ENCODE measurements at places on chromosomes 7 and 10.

DNA sequence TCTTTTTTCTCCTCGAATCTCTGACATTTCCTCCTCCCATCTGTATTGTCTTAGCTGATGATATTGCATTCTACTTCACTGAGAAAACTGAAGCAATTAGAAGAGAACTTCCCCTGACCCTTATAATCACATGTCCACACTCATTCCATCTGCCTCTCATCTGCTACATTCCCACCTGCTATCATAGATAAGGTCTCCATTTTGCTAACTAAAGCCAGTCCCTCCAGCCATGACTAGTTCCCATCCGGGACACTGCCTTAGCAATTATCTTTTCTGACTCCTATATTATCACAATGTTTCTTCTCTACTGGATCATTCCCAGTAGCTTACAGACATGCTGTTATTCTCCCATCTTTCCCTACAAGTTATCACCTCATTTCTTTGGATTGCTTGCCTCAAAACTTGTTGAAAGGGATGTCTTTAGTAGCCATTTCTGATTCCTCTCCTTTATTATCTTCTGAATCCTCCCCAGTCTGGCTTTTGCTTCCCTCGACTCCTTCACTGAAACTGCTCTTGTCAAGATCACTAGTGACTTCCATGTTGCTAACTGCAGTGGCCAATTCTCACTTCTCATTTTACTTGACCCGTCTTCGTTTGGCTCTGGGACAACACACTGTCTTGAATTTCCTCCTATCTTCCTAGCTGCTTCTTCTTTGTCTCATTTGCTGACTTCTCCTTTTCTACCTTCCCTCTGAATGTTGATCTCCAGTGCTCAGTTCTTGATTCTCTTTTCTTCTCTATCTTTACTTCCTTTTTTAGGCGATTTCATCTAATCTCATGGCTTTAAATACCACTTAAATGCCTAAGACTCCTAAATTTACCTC, 35.9 kb downstream of the FZD1 start:
- DNase-seq, result no peak

- no peak for DNase-seq
Observed at GRCh38 chr7:41730161-41730560, 27.3 kb upstream of the INHBA start.

DNA sequence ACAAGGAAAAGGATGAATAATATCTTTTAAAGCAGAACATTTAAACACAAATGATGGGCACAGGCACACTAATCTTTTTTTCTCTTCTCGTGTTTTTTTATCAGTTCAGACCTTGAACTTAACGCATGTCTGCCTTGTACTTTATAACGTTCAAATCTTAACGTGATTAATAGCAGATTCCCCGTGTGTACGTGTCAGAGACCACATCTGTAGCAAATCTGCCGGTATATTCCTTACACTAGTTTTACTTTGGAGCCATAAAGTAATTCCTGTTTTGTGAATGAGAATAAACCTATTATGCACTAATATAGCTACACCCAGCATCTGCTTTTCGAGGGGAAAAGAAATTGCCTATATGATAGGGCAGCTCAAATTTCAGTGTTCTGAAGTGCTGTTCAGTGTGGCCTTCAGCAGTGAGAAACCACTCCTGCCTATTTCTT, 166.0 kb upstream of the TCF7L2 start:
- DNase-seq, result no peak

GRCh38 chr10:119250641-119251314, 43.4 kb downstream of the GRK5 start:
- DNase-seq, result no peak

DNA sequence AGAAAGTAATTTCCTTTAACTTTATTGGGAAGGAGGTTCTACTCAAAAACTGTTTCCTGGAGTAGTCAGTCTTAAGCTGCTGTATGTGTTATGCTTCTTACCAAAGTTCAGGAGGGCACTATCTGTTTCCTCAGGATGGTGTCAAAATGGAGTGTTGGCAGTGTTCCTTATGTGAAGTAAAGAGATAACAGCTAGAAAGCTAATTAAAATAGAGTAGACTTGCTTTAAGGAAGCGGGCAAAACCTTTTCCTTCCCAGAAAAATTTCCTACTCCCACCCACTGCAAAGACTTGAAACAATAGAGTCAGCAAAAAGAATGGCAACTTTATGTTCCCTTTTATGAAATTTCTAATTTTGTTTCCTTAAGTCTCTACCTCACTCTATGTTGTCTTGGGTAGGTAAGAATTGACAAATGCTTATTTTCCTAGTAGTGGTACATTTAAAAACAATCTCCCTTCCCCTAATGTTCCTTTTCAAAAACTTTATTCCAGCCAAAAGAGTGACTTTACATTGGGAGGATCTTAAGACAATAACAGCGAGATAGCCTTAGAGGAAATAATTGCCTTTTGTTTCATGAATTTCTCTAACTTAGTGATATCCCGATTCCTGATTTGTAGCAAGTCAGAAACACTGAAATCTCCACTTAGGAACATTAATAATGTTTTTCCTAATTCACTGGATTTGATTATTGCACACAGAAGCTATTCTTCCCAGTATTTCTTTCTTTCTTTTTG, 26.5 kb upstream of the ENTPD1 start:
- DNase-seq, result no peak

- no peak for DNase-seq
Observed at GRCh38 chr10:109115179-109115578, 808.1 kb downstream of the XPNPEP1 start.

- no peak for DNase-seq
Observed at GRCh38 chr10:34231441-34232180, 583.5 kb downstream of the PARD3 start.

GRCh38 chr10:24804956-24805355, 81.3 kb upstream of the ARHGAP21 start:
- no peak for DNase-seq

DNA sequence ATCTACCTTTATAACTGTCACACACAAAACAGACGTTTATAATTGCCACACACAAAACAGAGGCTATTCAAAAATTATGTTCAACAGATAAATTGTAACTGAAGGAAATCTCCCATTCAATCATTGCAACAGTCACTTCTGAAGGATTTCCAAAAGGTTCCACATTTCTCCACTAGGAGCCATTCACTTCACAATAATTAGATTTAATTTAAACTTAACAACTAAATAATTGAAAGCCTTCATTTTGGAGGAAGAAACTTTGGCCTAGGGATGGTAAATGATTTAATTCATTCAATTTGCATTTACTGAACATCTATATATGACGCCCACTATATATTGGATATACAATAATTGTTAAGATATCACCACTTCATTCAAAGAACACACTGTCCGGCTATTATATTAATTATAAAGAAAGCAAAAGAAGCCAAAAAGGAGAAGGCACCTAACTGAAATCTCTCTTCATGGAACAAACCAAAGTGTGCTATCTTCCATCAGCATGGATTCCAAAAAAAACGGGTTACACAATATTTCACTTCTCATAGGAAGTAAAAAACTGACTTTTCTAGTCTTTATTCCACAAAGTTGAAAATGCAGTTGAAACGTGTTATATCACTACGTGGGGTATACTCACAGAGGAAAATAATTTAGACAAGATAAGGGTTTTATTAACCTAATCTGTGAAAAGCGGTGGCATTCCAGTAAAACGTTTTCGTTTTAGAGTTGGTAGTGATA, 1.7 kb downstream of the ATAD1 start:
- DNase-seq, result no peak

DNA sequence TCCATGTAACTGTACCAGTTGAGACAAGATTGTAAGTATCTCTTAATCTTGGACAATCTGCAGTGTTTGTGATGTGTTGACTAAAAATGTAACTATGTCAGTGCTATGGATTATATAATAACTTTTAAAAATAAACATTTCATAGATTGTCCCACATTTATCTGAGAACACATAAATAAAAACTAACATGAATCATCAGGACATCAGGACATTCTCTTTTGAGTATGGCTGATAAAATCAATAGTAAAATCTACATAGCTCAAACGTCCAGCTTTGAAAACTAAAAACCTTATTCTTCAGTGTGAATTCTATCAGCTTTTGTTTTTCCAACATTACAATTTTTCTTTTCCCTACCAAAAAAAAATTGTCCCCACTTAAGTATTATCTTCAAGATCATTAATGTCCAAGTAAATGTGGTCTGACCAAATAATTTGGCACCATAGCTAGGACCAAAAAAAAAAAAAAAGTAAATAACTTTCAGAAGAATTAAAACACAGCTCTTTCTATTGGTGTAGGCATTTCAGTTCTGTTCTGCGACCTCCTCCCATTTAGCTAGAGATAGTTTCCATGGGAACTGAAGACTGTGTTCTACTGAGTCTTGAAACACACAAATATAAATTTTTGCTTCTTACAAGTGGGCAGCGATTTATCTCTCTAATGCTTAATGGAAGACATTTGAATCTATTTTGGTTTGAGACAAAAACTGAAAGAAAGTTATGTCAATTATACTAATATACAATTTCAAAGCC, 123.0 kb upstream of the SGCE start:
- DNase-seq, result no peak

- no peak for DNase-seq
Observed at GRCh38 chr7:73343671-73344380, 15.9 kb downstream of the FKBP6 start.

- no peak for DNase-seq
Observed at GRCh38 chr7:93601363-93601762, 26.8 kb upstream of the CALCR start.

- DNase-seq, result no peak
Observed at GRCh38 chr7:103073989-103074518, 542 bp downstream of the FBXL13 start.

GRCh38 chr7:38217672-38218071, 39.6 kb downstream of the STARD3NL start:
- DNase-seq, result no peak

- DNase-seq, result no peak
Observed at GRCh38 chr7:1794888-1795542, 124.9 kb downstream of the ELFN1 start.

- DNase-seq, result no peak
Observed at GRCh38 chr7:111388912-111389311, 173.4 kb downstream of the IMMP2L start.

- no peak for DNase-seq
Observed at GRCh38 chr7:137003566-137003965, 135.1 kb downstream of the CHRM2 start.

- no peak for DNase-seq
Observed at GRCh38 chr10:29524720-29525119, 110.1 kb downstream of the SVIL start.

- DNase-seq, result no peak
Observed at GRCh38 chr10:45239642-45240041, 75.8 kb downstream of the OR13A1 start.

GRCh38 chr10:70940834-70941568, 52.6 kb upstream of the PCBD1 start:
- DNase-seq, result no peak

GRCh38 chr10:110413903-110414547, 83.7 kb upstream of the DUSP5 start:
- DNase-seq, result no peak

- peak; percentile 1 for DNase-seq
Observed at GRCh38 chr7:37765872-37766525, 82.4 kb upstream of the NME8 start.

DNA sequence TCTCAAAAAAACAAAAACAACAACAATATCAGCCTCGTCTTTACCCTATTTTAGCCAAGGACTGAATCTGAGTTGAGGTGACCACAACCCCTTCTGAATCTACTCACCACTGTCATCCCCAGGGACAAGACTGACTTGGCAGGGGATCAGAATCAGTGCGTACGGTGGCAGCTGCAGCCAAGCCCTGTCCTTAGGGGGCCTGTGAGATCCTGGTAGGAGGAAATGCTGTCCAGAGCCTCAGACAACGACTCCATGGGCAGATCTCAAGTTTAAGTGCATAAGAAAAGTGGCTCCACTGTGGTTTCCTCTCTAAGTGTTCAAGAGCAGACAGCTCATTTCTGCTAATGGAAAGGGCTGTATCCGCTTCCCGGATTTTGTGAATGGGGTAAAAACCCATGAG, 22.4 kb upstream of the CYTH3 start:
- no peak for DNase-seq

- no peak for DNase-seq
Observed at GRCh38 chr10:125161707-125162119, 1.4 kb upstream of the CTBP2 start.

DNA sequence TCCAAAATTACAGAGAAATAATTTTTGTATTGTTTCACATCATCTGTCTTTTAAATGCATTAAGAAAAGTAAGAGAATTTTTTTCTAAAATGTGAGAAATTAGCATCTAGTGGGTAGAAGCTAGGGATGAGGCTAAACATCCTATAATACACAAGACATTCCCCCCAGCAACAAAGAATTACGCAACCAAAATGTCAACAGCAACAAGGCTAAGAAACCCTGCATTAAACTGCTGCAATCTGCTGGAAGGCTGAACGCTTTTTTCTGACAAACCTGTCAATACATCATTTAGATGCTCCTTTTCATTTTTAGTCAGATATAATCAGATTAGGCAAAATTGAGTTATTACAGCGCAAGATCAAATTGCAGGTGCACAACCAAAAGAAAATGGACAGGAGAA, 162.2 kb downstream of the C1GALT1 start:
- no peak for DNase-seq

GRCh38 chr7:69130396-69130795, 467.9 kb upstream of the AUTS2 start:
- DNase-seq, result no peak

GRCh38 chr7:65749518-65749917, 123.4 kb upstream of the VKORC1L1 start:
- no peak for DNase-seq

GRCh38 chr10:93220296-93221170, 146.8 kb downstream of the CYP26A1 start:
- no peak for DNase-seq

GRCh38 chr10:10605551-10606081, 412.1 kb upstream of the CELF2 start:
- no peak for DNase-seq

- DNase-seq, result no peak
Observed at GRCh38 chr7:13241416-13241815, 554.0 kb downstream of the ARL4A start.

- DNase-seq, result no peak
Observed at GRCh38 chr7:112176241-112176640, 30.0 kb downstream of the DOCK4 start.

GRCh38 chr7:141649137-141649864, 52.7 kb downstream of the DENND11 start:
- no peak for DNase-seq

- DNase-seq, result no peak
Observed at GRCh38 chr7:24050991-24051560, 232.9 kb upstream of the NPY start.

DNA sequence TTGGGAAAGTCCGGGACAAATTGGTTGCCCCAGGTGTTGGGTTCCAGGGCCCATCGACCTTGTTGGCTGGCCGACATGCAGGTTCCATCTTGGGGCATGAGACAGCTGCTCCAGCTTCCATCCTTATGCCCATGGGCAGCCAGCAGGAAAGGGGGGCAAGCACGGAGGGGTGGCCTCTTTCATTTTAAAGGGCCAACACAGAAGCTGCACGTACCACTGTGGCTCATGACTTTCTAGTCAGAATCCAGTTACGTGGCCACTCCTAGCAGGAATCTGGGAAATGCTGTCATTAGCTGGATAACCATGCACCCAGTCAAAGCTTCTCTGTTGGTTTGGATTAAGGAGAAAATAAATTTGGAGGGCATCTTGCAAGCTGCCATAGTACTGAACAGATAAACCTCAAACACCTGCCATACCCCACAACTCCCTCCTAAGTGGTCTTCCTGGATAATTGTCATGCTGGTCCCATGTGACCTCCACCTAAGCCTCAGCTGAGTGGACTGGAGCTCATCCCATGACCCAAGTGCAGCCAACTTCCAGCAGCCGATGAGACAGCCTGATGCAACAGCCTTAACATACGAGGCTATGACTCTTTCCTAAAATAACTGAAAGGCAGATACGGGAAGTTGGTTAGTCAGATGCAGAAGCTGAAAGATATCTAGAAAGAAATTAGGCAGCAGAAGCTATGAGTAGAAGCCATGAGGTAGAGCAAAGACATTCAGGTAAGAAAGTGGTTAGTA, 21.4 kb upstream of the GSDME start:
- DNase-seq, result no peak

Data from hypothalamus (tissue), 51 donors.